ENCODE measurements at places on chromosomes 3 and 15.

DNA sequence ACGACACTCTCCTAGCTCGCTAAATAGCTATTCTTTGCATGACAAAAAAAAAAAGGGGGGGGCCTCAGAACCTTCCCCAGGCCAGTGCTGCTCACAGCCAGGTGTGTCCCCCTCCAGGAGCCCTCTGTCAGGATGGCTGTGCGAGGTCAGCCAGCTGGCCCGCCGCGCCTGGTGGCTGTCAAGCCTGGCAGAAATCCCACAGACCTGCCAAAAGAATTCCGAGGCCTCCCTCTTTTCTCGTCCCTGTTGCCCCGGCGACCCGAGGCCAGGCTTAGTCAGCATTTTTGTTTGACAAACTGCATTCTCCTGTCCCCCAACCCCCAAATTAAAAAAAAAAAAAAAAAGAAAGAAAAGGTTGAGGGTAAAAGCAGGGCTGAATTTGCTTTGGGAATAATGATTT, 61.9 kb downstream of the TM4SF4 start:
- no peak for DNase-seq

DNA sequence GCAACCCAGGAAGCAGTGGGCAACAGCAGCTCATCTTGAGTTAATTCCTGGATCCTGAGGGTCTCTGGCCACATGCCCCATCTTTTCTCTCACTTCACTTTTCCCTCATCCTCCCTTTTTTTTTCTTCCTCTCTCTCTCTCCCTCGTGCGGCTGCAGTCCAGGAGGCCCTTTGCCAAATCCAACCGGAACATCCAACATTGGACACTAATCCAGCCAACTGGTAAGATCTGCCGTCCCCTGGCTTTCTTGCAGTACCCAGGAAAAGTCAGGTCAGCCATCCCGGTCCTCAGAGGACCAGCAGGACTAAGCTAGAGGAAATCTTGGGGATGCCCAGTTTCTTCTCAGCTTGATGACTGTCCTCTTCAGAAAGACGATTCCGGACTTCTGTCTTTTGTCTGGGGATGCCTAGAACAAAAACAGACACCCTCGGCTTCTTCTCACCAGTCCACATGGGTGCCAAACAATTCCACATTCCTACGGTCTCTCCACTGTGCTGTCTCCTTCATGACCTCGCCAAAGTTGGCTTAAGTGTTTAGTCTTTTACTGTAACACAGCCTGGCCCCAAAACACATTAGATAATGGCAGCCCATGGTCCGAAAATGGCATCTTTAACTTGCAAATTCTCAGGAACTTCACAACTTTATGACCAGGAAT, 115.6 kb downstream of the GSK3B start:
- no peak for DNase-seq

DNA sequence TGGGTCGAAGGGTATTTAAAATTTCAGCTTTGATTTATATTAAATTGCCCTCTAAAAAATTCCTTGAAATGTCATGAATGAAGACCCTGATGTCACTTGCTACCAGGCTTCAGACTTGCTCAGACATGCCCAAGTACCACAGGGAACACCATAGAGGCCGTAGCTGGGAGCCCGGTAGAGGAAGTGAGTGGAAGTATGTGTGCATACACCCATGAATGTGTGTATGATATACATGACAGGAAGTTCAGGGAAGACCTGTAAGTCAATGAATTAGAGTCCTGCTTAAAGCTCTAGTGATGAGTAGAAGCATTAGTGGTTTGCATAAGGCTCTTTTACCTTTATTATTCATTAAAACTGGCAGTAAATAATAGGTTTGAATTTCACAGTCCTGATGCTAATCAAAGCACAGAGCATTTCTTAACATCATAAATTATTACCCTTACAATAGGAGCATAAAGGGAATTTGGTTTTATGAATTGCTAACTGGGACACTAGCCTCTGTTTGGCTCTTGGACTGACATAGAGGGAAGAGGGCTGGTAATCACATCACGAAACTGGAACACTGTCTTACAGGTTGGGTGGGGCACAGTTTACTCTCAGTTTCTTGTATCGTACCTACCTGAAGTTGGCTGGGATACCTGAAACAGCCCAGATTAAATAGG, 144.4 kb downstream of the CHST2 start:
- DNase-seq = no peak

- DNase-seq = no peak
Observed at GRCh38 chr3:468172-468571, 271.6 kb downstream of the CHL1 start.

- DNase-seq = no peak
Observed at GRCh38 chr3:66989860-66990696, 8.0 kb upstream of the KBTBD8 start.

DNA sequence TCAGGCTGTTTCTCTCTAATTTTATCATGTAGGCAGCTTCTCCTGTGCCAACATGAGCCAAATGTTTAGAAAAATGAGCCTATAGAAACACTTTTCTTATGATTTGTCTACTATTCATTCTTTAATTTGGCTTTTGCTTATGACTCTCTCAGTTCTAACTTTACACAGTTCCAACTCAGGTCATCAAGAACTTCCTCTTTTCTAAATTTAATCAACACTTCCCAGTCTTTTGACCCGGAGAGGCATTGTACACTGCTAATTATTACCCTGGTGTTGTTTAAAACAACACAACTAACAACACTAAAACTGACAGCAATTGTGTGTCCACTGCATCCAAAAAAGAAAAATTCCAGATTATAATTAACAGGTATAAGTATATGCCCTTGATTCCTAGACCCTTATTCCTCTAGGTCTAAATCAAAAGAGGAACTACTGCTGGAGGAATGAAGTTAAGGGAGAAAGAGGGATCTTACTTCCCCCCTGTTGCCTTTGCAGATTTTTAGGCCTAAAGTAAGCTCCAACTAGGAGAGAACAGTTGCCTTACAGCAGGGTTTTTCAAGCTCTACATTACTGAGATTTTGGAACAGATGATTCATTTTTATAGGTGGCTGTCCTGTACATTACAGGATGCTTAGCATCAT, 332.2 kb upstream of the GOLIM4 start:
- no peak for DNase-seq

GRCh38 chr3:7934362-7934761, 567.3 kb upstream of the LMCD1 start:
- no peak for DNase-seq

DNA sequence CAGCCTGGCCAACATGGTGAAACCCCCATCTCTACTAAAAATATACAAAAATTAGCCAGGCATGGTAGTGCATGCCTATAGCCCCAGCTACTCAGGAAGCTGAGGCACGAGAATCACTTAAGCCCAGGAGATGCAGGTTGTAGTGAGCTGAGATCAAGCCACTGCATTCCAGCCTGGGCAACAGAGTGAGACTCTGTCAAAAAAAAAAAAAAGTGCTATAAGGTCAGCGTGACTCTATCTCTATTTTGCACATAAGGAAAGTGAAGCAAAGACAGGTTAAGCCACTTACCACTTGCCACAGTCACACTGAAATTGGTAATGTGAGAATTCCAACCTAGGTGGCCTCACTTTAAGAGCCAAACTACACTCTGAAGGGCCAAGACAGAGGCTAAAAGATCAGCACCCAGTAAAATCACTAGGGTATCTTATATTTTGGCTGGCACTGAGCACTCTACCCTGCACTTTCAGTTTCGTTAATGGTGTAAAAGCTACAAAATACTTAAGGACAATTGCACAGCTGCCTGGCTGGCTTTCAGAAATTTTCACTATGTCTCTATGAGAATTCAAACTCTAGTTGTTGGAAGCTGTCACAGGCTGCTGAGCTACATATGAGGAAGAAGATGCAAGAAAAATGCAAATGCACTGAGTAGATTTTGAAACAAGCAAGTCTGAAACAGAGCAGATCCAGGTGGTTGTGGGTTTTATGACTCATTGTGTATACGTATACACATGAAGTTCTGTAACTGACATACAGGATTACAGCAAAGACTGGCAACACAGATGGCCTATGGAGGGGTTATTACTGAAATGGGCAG, 32.7 kb downstream of the TRANK1 start:
- no peak for DNase-seq

DNA sequence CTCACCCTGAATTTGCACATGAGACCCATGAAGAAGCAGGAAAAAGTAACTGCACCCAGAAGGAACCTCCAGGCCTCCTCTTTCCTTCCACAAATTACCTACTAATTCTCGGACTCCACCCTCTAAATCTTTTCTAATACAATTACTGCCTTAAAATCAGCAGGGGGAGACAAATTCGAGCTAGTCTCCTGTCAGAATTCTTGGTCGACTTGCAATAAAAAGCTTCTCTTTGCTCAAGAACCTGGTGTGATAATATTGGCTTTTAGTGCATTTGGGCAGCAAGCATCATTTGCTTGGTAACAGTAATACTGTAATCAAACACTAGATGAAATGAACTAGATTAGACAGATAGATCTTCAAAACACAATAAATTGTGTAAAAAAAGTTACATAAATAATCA, 281.9 kb downstream of the RAP2B start:
- no peak for DNase-seq

DNA sequence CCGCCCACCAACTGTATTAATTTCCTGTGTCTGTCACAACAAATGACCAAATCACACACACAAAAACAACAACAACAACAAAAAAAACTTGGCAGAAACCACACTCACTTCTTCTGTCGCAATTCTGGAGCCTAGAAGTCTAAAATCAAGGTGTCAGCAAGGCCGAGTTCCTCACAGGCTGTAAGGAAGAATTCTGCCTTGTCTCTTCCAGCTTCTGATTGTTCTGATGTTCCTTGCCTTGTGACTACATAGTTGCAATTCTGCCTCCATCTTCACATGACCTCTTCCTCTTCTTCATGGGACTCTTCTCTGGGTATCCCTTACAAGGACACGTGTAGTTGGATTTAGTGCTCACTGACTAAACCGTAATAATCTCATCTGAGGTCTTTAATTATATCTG, 61.4 kb downstream of the IL12A start:
- no peak for DNase-seq

DNA sequence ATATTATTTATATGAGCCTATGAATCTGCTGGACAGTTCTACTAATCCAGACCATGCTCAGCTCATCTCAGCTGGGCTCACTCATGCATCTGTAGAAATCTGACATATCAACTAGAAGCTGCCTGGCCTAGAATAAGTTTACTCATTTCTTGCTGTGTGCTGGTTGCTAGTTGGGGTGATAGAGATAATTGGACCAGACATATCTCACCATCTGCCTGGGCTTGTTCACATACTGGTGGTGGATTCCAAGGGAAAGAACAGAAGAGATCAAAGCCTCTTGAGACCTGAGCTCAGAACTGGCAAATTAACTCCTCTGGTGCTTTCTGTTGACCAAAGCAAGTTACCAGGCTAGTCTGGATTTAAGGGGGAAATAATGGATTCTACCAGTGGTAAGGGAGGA, 109.1 kb downstream of the NSUN3 start:
- no peak for DNase-seq

GRCh38 chr3:107251819-107252218, 125.4 kb upstream of the CCDC54 start:
- no peak for DNase-seq

DNA sequence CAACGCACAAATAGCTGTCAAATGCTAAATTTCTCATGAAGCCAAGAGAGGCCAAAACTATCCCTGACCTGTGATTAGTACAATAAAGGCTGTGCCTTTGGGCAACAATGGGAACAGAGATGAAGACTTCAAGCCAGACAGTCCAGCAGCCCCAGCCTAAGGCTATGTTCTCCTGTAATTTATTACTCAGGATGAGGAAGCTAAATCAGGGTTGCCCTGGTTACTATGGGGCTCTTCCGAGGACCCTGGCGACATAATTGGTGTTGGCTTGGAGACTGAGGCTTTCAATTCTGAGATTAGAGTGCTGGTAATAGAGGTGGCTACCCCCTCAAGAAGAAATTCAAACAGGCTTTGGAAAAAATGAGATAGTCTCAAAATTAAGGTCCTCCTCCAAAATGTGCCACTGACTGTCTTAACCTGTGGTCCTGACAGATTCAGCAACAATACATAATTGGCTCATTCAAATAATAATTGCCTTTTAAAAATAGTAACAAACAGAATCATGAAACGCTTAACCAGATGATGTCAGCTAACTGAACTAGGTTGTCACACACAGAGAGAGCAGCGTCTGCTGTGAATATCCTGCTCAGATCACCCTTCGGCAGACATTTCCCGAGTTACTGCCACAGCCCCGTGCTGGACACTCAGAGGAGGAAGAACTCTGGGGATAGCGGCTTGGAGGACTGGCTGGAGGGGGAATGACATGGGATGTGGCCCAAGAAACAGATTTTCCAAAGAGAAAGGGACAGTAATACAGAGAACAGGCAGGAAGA, 43.0 kb downstream of the NSMCE3 start:
- DNase-seq = no peak

- DNase-seq = no peak
Observed at GRCh38 chr3:32405155-32405554, 13.5 kb downstream of the CMTM7 start.

- DNase-seq = no peak
Observed at GRCh38 chr15:80028937-80029336, 30.5 kb upstream of the ZFAND6 start.

DNA sequence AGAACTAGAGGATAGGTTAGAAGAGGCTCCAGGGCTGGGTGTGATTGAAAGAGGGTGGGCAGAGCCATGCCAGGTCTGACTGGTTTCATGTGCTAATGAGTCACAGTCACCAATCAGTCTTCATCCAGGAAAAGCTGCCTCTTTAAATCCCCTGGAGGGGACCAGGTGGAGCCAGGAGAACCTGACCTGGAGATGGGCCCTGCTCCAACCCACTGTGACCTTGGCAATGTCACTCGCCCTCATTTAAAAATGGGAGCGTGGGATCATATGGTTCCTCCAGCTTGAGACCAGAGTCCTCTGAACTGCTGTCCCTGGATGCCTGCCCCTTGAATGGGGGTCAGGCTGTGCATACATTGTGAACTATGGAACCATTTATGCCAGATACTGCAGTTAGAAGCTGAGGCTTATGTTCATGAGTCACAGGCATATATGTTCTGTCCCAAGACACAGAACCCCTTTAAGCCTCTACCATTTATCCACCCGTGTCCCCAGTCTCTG, 23.0 kb downstream of the HES1 start:
- no peak for DNase-seq

GRCh38 chr3:41601404-41601987, 360.4 kb downstream of the ULK4 start:
- DNase-seq = no peak

DNA sequence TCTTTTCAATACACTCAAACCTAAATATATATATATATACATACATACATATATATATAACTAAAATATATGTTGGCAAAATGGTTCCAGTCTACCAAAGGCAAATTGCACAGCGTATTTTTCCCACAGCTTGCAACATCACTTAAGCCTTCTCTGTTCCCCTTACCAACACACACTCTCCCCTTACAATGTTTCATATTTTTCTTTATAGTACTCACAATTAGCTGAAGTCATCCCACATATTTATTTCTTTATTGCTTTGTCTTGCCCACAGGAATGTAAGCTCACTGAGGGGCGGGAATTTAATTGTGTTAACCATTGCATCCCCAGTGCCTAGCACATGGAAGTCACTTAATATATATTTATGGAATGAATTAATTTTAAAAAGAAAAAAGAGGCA, 288.3 kb downstream of the ULK4 start:
- DNase-seq = no peak

GRCh38 chr15:37891766-37892368, 42.6 kb upstream of the TMCO5A start:
- DNase-seq = no peak

Measured in activated B cell treated with CpG ODN at 0.5 μM for 24 hours (primary cell).